ENCODE measurements at places on chromosomes 2 and 18.
A peak's percentile ranks its signal among the peaks of the same experiment; 100 is the strongest.

DNA sequence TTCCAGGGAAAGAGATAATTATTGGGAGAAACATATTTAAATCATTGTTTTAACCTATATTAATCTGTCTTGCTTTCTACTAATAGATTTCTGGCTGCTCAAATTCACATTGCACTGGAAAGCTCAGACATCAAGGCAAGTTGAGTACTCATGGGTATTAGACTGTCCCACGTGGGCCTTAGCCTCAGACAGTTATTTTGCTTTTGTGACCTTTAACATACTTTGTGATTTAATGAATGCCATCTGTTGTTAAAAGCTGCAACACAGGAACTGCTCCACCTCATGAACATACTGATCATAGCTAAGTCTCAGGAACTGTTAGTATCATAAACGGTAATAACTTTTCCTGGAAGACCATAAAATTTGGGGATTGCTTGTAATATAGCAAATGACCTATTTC lies 2.7 kb upstream of the LCT start:
- no peak for DNase-seq

- no peak for DNase-seq
Observed at GRCh38 chr2:218344090-218344754, 12.4 kb upstream of the CATIP start.

DNA sequence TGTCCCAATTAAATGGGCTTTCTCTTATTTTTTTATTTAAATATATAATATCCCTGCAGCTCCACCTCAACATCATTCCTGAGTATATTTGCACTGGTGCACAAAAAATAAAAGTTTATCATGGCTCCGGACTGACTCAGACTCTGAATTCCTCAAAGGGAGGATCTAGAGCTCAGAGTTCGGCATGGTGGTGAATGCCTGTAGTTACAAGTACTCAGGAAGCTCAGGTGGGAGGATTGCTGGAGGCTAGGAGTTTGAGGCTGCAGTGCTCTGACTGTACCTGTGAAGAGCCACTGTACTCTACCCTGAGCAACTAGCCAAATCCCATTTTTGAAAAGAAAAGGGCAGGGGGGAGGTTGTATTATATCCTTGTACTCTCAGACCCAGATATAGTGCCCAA lies 52.8 kb upstream of the NRXN1 start:
- no peak for DNase-seq

- no peak for DNase-seq
Observed at GRCh38 chr2:148358375-148358774, 286.2 kb upstream of the EPC2 start.

DNA sequence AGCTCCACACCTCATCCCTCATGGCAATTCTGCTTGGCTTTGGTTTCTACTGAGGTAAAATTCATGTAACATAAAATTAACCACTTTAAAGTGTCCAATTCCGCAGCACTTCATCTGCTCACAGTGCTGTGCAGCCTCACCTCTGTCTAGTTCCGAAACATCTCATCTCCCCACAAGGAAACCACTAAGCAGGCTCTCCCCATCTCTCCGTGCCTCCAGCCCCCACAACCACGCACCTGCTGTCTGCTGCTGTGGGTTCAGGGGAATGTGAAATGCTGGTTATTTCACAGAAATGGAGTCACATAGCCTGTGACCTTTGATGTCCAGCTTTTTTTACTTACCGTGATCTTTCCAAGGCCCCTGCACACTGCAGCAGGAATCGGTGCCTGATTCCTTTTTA lies 7.7 kb upstream of the GPC1 start:
- DNase-seq, result no peak

DNA sequence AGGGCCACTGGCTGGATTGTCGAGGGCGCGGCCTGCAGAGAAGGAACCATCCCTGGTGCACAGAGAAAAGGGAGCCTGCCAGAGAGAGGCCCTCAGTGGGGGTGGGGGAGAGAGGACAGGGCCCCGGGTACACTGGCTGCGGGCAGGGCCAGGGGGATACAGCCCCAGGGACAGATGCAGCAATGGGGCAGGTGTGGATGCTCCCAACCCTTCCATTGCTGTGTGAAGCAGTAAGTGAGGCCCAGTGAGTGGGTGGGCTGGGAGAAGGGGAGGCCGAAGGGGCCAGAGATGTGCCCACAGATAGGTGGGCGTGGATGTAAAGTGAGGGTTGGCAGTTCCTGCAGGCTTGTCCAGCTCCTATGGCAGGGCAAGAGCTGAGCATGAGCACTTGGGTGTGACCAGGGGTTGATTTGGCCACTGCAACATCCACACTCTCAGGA lies 7.4 kb downstream of the AGXT start:
- DNase-seq, result no peak

GRCh38 chr18:77108001-77108692 lies 24.4 kb downstream of the MBP start:
- peak; percentile 29 for DNase-seq

DNA sequence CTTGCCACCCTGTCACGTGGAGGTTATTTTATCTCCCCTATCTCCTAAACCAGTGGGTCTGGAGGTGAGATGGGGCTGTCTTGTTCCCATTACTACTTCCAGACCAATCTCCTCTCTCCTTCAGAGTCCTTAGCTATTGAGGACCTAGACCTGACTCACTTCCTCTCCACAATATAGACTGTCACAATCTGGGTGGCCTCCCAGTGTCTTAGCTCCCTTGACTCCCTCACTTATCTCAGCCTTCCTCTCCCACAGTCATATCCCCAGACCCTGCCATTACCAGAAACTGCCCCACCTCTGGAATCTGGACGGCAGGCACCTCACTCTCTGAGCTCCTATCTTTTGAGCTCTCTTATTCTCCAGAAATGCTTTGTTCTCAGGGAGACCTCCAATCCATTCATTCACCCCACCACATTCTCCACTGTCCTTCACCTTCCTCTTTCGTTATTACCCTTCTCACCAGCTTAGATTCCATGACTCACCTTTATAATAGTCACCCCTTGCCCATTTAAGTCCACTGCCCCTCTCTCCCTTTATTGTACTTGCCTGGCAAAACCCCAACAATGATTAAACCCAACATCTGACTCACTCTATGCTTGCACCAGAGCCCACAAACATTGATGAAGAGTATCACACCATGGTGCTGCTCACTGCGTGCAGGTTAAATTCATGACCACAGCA lies 23.3 kb upstream of the SIX3 start:
- DNase-seq, result no peak

DNA sequence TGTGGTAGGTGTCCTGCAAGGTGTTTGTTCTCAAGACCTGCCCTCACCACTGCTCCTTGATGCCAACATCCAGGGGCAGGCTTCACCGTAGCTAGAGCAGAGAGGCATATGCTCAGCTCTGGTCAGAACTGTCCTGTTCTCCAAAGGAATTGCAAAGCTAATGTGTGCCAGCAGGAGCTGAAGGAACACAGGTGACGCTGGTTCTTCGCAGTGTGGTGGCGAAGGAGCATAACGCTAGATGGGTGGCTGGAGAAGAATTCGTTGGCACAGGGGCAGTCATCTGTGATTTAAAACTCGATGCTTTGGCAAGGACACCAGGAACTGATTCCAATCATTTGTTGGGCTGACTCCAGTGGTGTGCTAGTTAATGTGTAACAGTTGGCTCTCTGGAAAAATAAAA lies 11.4 kb upstream of the PER2 start:
- DNase-seq, result no peak

DNA sequence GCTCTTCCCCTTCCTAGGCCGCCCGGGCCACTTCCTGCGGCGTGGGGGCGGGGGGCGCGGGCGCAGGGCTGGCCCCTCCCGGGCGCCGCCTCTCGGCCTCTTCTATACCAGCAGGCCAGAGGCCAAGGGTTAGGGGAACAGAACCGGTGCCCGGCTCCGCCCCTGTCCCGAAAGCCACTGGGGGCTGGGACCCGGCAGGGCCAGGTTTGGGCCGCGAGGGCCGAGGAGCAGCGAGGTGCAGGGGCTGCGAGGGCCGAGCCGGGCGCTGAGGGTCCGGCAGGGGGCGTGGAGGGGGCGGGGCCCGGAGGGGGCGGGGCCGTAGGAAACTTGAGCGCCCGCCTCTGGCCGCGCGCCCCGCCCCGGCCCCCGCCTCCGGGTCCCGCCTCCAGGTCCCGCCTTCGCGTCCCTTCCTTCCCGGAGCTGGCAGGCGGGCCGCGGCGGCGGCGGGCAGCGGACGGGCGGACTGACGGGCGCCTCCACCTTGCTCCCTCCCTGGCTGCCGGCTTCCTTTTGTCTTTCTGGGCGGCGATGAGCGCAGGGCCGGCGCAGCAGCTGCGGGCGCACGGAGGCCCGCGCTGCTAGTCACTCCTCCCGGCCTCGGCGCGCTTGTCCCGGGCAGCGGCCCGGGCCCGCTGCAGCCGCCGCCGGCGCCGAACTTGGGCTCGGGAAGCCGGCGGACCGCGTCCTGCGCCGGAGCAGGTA lies at the start of gene HPCAL1:
Gene HPCAL1 (plus strand): TSS at position 426 of the 702 bp plus-strand sequence. CDS start 116,854 bp downstream, outside the sequence.
- peak; percentile 92 for DNase-seq
